Stimulated activated naive CD8-positive, alpha-beta T cell treated with anti-CD3 and anti-CD28 coated beads, Interleukin-15, Interleukin-2, amounts not matched to agents 100 U/mL and 50 U/mL, for 24 hours (primary cell): ENCODE measurements at places on chromosomes 7 and 10.

GRCh38 chr7:47581438-47581803 lies 490 bp downstream of the TNS3 start:
- no peak for DNase-seq

- DNase-seq: no peak
Measured at GRCh38 chr10:124649214-124649613, 95.0 kb downstream of the FAM53B start.

- DNase-seq: no peak
Measured at GRCh38 chr10:91513598-91514424, 103.7 kb downstream of the HECTD2 start.

GRCh38 chr10:86334488-86335085 lies 32.0 kb downstream of the GRID1 start:
- no peak for DNase-seq

DNA sequence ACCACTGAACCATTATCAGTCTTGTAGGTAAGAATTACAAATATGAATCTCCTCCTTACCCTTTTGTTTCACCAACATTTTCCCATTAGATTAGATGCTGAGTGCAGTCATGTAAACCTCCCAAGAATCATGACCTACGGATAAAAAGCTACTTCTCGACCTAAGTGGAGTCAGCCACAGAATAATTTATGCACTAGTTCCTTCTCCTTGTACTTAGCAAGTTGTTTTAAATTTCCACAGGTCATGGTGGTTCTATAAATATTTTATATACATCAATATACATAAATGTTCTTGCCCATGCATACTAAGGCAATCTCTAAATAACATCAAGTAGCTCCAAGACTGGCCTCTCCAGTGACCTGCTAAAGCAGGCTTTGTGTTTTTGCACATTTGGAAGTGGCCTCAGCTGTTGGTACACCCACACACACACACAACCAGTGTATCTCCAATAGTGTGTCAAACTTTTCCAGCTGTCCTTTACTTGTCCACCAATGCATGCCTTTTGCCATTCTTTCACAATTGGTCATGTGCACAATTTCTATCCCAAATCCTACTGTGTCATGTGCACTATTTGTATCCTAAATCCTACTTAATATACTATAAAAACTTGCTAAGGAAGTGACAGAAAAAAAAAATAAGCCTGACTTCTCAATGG lies 21.5 kb downstream of the LMOD2 start:
- DNase-seq: no peak

DNA sequence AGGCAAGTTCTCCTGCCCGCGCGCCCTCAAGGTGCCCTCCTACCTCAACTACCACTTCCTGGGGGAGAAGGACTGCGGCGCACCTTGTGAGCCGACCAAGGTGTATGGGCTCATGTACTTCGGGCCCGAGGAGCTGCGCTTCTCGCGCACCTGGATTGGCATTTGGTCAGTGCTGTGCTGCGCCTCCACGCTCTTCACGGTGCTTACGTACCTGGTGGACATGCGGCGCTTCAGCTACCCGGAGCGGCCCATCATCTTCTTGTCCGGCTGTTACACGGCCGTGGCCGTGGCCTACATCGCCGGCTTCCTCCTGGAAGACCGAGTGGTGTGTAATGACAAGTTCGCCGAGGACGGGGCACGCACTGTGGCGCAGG lies 1.4 kb downstream of the FZD1 start:
- no peak for DNase-seq

GRCh38 chr7:28142650-28143049 lies 37.9 kb downstream of the JAZF1 start:
- DNase-seq: no peak

GRCh38 chr7:84176716-84177115 lies 17.9 kb downstream of the SEMA3A start:
- DNase-seq: no peak

GRCh38 chr10:85284778-85285770 lies 956.7 kb downstream of the CCSER2 start:
- DNase-seq: no peak
